ENCODE measurements at places on chromosomes 1 and 21. TPM values are rescaled to one million over a fixed set of nuclear protein-coding genes. Genes with fewer than 3 reads are reported as not detected.

- DNase-seq: no peak
Measured at GRCh38 chr1:62012836-62013235, 181.8 kb upstream of the L1TD1 start.

DNA sequence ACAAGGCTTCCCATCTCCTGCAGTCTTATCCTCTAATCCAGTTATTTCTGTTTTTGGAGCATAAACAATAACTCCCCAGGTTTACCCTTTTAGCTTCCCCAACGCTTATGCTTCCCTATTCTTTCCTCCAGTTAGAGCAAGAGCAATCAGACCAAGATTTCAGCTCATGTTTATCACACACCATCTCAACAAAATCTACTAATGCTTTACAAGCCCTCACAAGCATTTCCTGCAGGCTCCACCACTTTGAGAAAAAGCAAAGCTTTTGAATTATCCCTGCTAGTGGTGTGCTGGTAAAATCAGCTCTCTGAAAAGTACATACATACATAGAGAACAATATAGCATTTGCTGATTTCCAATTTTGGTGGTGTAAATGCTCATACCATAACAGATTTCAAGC lies 92.9 kb downstream of the EDEM3 start:
- no peak for DNase-seq

DNA sequence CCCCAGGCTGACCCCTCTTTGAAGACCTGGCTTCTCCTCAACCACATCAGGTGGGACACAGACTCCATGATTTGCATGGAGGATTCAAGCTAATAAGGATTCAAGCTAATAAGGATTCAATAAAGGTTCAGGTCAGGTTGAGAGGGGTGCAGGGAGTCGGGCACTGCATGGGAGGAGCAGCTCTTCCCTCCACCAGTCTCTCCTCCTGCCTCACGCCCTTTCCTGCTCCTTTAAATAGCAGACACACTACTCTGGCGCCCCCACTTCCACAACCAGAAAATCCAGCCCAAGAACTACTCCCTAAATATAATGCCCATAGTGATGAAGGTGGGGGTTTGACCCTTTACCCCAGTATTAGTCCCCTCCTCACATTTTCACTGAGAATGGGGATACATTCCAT lies 7.1 kb downstream of the MEX3A start:
- no peak for DNase-seq

GRCh38 chr1:1764876-1765470 lies 13.3 kb downstream of the NADK start:
- DNase-seq: no peak

- DNase-seq: no peak
Measured at GRCh38 chr1:201009962-201010645, 13.4 kb downstream of the KIF21B start.

- DNase-seq: no peak
Measured at GRCh38 chr1:157050836-157051235, 5.3 kb upstream of the ARHGEF11 start.

DNA sequence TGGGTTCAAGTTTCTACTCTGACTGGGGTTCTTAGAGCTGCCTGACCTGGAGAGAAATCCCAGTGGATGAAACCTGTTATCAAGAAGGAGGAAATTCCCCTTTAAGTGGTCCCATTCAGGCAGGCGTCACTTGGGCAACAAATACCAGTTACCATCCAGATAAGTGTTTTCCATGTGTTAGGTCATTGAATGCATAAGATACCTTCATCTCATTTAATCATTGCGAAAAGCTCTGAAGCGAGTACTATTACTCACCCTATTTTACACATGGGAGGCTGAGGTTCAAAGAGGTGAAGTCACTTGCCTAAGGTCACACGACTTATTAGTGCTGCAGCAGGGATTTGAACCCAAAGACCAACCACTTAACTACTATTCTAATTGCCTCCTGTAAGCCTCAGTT lies 45.5 kb upstream of the RPL11 start:
- DNase-seq: no peak

DNA sequence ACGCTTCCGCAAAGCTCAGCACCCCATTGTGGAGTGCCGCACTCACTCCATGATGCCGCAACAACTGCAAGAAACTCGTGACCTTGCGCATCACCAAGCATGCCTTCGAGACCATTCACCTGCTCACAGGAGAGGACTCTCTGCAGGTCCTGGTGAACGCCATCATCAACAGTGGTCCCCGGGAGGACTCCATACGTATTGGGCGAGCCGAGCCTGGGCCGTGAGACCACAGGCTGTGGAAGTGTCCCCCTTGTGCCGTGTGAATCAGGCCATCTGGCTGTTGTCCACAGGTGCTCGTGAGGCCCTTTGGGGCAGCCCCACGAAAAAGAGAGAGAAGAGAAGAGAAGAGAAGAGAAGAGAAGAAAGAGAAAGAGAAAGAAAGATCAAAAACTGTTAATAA lies 23.2 kb downstream of the SPATA45 start:
- no peak for DNase-seq

The TRIM46 gene
- 7.1 TPM for total RNA-seq

The ARID4B gene
- total RNA-seq: 44.8 TPM

The ZNF436 gene
- total RNA-seq: 4.8 TPM

The MSH4 gene
- total RNA-seq: 0.43 TPM

The MRPS14 gene
- 47.6 TPM for total RNA-seq

The FAM72D gene
- total RNA-seq: 20.1 TPM

The LCE1D gene
- not detected for total RNA-seq

The OVAAL gene
- not detected for total RNA-seq

The SLAMF6 gene
- 38.3 TPM for total RNA-seq
